ENCODE measurements at places on chromosomes 5 and 9. TPM values are rescaled to one million over a fixed set of nuclear protein-coding genes. Genes with fewer than 3 reads are reported as not detected.

DNA sequence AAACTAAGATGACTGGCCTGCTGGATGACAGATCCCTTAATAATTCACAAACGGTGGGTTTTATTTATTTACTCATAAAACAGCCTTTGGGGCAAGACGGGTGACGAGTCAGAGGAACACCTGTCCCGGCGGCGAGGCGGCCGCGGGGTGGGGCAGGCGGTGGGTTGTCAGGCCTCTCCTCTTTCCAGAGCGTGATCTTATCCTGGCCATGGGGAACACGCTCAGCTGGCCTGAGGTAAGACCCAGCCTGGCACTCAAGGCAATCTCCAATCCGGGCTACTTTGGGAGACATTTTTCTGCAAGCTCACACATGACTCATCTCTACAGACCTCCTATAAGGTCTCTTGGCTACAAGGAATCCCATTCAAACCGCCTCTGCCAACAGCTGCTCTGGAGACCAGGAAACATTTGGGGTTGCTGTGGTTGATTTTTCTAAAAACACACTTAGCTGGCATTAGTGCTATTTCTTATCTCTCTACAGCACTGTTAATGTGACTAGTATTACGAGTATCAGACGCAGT, 6.3 kb downstream of the RAPGEF1 start:
- DNase-seq = no peak

GRCh38 chr5:77202145-77202544, 8.3 kb upstream of the PDE8B start:
- no peak for DNase-seq

DNA sequence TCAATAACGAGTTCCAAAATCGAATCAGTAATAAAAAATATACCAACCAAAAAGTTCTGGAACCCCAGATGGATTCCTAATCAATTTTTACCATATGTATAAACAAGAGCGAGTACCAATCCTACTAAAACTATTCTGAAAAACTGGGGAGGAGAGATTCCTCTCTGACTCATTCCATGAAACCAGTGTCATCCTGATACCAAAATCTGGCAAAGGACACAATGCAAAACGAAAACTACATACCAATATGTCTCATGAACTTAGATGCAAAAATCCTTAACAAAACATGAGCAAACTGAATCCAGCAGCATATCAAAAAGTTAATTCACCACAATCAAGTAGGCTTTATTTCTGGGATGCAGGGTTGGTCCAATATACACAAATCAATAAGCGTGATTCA, 30.5 kb upstream of the MACIR start:
- no peak for DNase-seq

The BTNL8 gene
- total RNA-seq = 0.20 TPM

- no peak for DNase-seq
Observed at GRCh38 chr5:60340965-60341471, 358.9 kb downstream of the DEPDC1B start.

The PAEP gene
- not detected for total RNA-seq

The LECT2 gene
- total RNA-seq = not detected

Measured in lung microvascular endothelial cell (primary cell).